ENCODE measurements at places on chromosomes 11 and 22.

DNA sequence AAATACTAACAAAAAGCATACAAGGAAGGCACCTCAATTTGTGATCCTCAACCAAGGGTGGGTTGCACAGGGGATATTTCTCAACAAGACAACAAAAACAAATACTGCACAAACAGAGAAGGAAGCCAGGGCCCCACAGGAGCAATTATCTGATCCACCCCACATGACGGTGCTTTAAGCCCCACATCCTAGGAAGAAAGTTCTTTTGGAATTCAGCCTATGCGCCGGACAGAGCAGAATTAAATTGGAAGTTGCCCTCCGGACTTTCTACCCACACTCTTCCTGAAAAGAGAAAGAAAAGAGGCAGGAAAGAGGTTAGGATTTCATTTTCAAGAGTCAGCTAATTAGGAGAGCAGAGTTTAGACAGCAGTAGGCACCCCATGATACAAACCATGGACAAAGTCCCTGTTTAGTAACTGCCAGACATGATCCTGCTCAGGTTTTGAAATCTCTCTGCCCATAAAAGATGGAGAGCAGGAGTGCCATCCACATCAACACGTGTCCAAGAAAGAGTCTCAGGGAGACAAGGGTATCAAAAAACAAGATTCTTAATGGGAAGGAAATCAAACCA lies 40.6 kb downstream of the OSBP start:
- DNase-seq = no peak

GRCh38 chr11:65851811-65852507 lies 6.0 kb downstream of the CFL1 start:
- DNase-seq = no peak

DNA sequence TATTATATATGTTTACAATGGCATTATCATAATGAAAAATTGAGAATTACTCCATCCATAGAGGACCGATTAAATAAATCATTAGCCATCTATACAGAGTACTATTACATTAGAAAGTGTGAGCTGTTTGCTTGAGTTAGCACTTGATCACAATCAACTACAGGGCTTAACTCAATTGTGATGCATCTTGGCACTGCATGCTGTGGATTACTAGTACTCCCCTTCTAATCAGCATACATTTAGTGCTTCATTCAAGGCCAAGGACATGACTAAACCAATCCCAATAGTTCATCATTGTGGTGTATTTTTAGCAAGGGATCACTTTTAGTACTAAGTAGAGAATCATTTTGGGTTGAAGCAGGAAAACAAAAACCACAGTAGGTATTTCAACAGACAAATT lies 23.5 kb upstream of the ARHGAP42 start:
- no peak for DNase-seq

GRCh38 chr11:24171869-24172268 lies 325.0 kb upstream of the LUZP2 start:
- DNase-seq = no peak

DNA sequence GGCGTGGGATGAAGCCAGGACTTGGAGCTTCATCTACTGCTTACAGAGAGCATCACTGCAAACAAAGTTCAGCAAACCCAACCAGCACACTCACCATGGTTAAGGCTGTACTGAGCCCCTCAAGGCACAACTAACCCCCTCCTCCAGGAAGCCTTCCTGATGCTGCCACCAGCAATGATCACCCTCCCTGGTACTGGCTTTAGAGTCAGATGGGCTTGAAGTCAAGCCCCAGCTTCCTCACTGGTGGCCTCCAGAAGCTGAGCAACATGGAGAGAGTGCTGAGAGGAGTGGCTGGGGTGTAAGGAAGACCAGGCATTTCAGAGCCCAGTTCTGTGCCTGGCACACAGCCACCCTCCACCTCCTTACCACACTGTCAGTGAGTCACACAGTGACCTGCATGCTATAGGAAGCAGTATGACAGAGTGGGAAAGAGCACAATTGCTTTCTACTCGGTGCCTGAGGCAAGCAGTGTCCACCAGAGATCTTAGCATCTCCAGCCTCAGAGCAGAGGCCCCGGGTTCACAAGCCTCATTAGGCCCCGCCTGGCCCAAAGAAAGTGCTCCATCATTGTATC lies 24.7 kb upstream of the BAIAP2L2 start:
- peak; percentile 16 for DNase-seq

DNA sequence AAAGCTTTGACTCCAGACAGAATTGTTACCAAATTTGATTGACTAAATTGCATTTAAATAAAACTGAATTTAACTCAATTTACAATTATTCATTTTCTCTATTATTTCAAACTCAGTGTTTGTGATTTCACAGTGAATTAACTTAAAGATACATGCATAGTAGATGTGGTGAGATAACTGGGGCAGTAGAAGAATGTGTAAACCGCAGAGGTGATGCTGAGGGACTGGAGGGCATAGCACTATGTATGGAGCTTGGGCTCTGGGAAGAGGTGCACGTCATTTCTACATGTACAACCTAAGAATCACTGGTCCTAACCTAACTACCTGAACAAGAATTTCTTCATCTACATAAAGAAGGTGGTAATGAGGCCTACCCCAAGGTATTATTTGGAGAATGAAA lies 13.7 kb downstream of the OR5B17 start:
- DNase-seq = no peak

DNA sequence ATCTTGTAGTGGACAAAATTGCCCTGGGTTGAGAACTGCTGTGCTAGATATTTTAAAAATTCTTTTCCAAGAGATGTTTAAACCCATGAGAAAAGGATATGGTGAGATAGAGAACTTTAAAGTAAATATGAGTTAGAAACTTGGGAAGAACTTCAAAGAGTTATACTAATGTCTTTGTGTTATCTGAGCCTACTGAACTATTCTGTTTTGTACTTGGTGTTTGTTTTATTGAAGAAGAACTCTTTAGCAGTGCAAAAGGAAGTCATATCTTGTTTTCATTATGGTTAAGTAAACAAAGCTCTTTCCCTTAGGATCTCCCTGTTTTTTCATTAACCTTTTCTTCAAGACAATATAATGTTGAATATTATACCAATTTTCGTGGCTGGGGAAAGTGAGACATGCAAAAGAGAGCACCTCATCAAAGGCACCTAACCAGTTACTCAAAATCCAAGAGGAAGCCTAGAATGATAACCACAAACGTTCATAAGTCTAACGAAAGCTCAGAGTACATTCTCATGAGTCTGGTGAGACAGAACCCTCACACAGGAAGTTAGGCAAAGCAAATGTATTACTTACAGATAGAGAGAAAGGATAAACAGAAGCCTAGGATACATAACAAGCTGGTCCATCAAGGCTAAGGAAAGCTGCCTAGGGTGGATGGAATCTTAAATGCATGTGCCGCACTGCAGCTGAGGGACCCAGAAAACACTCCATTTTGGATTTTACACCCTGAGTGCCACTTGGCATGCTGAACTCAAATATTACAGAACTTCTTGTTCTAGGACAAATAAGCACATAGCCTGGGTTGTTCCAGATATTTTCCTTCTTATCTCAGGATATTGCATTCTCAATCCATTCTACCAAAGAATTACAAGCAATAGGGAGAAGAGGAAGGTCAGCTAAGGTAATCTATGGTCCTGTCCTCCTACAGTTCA lies 112.5 kb upstream of the ANO3 start:
- no peak for DNase-seq

DNA sequence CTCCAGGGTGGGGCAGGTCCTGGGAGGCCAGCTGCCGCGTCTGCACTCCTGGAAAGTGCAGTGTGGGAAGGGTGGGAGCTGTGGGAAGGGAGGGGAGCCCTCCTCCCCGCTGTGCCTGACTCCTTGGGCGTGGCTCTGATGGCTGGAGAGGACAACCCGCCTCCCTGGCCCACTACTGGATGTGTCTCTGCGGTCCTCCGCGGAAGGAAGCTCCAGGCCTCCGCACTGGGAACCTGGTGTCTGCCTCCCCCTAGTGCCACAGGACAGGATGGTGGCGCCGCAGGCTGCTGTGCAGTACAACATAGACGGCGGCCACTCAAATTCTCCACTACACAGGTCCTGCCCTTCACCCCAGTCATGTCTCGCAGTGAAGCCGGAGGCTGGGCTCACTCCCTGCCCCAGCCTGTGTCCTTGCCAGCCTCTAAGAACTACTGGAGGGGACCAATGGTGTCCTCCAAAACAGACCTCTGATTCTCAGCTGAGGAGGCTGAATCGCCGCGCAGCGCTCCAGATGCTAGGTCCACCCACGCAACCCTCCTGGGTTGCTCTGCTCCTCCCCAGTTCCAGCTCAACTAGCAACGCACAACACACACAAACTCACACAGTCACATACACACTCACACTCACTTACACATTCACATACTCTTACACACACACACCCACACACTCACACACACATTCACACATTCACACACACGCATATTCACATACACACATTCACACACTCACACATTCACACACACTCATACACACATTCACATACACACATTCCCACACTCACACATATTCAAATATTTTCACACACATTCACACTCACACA lies 12.4 kb upstream of the DSCAML1 start:
- peak; percentile 41 for DNase-seq

GRCh38 chr11:85758480-85759039 lies 52.4 kb downstream of the SYTL2 start:
- DNase-seq = no peak

DNA sequence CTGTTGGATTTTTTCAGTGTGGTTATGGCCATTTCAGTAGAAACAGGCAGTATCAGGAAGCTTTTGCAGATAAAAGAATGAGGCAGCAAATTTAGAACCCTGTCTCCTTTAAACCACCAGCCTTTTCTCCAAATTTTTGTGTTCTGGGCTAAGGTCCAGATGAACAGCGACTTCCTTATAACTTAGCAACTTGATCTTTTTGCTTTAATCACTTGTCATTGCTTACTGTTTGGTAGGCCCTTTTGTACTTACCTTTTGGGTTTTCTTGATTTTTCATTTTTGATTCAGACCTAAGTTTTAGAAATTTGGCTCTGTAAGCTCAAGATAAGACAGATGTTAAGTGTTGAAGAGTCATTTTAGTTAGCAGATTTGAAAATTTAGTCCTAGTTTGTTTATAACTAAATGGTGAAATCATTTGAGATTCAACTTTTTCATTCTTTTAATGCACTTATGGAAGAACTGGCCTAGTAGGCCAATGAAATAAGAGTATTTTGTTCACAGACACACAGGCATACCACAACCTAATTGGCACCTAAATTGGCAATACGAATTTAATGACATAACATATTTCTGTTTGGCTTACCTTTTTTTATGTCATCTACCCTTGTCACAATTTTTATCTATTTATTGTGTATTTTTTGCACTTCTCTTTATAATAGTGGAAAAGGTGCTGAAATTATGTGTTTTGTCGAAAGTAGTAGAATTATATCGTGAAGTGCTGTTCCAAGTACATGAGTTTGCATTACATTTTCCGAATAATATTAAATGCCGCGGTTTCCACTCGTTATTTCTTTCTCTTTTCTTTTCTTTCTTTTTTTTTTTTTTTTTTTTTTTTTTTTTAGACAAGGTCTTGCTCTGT lies 2.1 kb downstream of the RTN3 start:
- DNase-seq = no peak

DNA sequence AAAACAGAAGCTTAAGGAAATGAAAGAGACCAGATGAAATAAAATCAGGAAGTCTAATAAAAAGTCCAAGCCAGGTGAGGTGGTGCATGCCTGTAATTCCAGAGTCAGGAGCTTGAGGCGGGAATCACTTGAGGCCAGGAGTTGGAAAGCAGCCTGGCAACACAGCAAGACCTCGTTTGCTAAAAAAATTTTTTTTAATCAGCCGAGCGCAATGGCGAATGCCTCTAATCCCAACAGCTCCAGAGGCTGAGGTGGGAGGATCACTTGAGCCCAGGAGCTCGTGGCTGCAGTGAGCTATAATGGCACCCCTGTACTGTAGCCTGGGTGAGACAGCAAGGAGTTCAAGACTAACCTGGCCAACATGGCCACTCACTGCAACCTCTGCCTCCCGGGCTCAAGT lies 8.0 kb downstream of the RAB6A start:
- no peak for DNase-seq

DNA sequence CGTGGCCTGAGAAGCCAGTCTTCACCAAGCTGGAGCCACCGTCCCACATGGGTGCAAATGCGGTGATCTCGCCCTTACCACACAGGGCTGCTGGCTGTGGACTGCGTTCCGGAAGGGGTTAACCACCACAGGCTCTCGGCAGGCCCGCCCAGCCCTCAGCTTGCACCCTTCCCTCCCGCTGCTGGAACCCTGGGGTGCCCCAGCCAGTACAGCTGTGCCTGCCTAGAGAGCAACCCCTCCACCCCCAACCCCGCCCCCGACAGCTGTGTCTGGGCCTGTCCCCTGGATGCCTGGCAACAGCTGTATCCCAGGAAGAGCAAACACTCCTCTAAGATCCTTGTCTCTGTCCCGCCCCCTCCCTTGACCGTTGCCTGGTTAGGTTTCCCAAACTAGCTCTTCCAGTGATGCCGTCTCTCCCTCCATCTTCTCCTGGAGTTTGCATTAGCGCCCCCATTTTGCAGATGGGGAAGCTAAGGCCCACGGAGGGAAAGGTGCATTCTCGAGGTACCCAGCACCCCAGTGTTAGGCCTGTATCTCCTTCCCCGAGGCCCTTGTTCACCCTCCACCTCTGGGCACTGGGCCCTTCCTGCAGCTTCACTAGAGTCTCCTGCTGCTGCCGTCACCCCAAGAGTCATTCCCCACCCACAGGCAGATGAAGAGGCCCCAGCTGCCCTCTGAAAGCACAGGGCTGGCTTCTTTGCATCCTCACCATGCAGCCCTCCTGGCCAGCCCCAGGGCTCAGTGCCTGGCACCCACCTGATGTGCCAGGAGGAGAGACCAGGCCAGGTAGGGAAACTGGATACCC lies 12.6 kb upstream of the COX8A start:
- no peak for DNase-seq

GRCh38 chr11:95993438-95994298 lies 69.8 kb upstream of the MTMR2 start:
- no peak for DNase-seq

DNA sequence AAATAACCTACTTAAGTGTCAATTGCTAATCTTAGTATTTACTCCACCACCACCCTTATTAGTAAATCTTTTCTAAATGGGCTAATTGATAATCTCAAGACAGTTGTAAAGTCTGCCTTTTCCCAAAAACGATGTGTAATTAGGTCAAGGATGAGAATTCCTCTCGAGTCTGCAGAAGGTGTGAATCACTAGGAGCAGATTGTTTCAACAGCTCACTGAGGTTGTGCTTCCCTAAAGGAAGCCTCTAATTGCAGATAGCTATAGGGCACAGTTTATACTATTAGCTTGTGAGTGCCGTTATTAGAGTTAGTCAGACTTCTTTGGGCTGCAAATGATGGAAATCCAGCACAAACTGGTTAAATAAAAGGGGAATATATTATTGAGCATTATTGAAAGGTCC lies 84.9 kb downstream of the C11orf91 start:
- DNase-seq = no peak

DNA sequence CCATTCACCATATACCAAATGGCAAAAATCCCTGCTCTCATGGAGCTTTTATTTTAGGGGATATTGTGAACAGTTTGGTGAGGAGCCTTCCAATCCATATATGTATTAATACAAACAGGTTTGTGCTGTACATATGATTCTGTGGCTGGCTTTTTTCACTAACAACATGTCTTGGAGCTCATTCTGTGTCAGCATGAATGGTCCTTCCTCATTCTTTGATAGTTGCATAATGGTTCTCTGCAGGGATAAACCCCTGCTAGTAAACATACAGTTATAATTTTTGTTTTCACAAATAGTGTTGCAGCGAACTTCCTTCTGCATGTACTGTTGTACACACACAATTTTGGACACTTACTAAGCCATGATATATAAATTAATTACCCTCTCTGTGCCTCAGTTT lies 8.3 kb downstream of the PRR5L start:
- no peak for DNase-seq

All from SW 1271 (cell line).